Activated CD4-positive, alpha-beta T cell treated with anti-CD3 and anti-CD28 coated beads, Interleukin-2, amount 50 U/mL, for 4 hours (primary cell): ENCODE measurements at places on chromosomes 4 and X.

DNA sequence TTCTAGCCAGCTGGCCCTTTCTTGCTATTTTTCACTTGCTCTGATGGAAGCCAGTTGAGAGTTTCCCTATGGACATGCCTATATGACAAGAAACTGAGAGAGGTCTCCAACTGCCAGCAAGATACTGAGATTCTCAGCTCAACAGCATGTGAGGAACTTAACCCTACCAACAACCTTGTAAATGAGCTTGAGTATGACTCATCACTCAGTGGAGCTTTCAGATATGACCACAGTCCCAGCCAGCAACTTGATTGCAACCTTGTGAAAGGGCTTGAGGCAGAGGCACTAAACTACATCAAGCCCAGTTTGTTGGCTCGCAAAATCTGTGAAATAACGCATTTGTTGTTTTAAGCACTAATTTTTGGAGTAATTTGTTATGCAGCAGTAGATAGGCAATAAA lies 175.8 kb downstream of the COMMD8 start:
- DNase-seq: no peak

GRCh38 chrX:19829814-19830213 lies 57.6 kb downstream of the SH3KBP1 start:
- DNase-seq: no peak

- no peak for DNase-seq
Measured at GRCh38 chr4:144294211-144294610, 153.7 kb upstream of the GYPA start.

DNA sequence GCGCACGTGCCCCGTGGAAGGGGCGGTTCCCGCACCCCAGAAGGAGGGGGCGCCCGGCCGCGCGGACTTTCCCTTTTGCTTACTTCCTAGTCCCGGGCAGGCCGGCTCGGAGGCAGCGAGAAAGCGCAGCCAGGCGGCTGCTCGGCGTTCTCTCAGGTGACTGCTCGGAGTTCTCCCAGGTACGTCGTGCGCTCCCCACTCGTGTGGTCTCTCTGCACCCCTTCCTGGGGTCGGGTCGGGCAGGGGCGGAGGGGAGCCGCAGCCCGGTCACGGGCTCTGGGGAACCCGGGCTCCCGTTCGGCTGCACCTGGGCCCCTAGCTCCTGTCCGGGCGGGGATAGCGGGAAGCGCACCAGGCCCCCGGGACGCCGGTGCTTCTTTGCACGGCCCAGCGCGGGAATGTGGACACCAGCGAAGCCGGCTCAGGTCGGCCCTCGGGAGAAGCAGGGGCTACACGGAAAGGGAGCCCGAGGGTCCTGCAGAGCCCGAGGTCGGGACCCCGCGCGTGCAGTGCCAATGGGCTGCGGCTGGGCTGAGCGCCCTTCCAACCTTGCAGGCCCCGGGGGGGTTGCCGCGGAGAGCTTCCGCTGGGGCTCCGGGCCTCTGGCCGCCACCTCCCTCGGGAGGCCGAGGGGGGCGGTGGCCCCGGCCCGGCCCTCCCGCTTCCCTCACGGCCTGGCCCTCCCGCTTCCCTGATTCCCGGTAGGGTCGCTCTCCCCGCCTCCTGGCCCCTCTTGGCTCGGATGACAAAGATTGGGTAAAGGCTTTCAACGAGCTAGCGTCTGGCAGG lies at the start of gene TLR2:
Gene TLR2, plus strand, starts transcription at position 99 of the 789 bp plus-strand sequence. CDS start 18,628 bp downstream, outside the sequence.
- peak; percentile 67 for DNase-seq

DNA sequence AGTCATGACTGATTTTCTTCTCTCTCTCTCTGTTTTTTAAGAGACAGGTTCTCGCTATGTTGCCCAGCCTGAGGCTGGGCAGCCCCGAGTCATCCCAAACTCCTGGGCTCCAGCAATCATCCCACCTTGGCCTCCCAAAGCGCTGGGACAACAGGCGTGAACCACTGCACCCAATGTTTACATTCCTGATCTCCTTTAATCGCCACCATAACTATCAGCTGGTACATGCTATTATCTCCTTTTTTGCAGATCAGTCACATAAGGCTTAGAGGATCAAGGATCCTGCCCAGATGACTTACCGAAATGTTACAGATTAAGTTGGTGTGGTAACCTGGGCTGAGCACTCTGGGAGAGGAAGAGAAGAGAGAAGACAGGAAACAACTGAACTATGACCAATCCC lies 1.5 kb upstream of the USP46 start:
- no peak for DNase-seq

DNA sequence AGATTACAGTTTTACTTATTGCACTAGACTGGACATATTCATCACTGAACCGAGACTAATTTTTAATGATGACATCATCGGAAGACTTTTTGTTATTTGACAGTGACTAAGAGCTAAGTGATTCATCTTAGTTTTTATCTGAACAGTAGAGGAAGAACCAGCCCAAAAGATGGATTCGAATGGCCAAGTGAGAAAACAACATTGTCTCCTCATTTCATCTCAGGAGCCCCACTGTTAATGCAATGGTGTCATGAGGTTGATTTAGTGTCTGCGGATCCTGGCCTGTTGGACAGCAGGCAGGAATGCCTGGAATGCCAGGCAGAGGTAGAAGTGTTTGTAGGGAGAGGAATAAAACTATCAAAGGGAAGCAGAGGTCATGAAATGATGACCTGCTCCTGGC lies 37.8 kb upstream of the HPF1 start:
- no peak for DNase-seq

DNA sequence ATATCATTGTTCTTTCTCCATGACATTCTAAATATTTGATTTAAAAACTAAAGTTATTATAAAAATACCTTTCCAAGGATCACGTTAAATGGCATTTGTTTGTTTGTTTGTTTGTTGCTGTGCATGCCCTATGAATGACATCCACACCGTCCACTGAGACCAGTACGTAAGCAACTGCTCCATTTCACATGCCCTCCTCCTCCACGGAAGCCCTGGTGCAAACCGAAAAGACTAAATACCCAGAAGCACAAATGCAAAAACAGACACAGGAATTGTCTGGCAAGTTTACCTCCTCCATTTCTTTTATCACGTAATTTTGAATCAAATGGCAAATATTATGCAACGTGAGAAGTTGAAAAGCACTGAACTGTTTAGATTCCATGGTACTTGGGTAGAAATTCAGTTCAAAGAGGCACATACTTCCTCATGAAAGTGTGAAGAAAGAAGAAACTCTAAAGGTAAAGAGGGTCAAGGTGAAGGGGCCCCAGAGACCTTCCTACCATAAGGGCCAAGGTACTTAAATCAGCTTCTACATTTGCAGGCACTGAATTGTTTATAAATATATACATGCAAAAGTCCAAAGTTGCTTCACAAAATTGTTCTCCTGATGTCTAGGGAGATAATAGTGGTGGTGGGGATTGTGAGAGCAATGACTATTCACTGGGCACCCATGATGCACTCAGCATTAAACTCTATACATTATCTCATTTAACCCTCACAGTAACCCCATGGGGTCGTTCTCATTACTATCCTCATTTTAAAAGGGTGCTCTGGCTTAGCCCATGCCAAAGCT lies 23.4 kb downstream of the IRF2 start:
- DNase-seq: no peak

- no peak for DNase-seq
Measured at GRCh38 chr4:130632731-130633604, 1537.0 kb downstream of the C4orf33 start.

GRCh38 chrX:3815896-3816664 lies 102.6 kb upstream of the PRKX start:
- DNase-seq: peak; percentile 5

DNA sequence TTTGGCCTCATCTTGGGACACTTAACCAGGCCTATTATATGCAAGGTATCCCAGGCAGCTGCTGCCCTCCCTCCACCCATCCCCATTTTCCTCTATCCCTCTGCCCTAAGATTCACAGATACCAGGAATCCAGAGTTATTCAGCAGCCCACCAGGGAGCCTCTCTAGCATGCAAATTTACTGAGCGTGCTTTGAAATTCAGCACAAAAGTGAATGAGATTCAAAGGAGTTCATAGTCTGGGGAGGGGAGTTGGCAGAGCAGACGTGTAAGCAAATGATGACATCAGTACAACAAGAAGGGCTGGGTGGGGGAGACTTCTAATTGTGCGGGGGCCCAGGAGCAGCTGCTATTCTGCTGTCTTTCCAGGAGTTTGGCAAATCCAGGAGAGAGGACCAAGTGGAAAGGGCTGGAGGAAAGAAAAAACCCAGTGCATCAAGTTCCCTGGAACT lies 1.7 kb upstream of the MTM1 start:
- no peak for DNase-seq

DNA sequence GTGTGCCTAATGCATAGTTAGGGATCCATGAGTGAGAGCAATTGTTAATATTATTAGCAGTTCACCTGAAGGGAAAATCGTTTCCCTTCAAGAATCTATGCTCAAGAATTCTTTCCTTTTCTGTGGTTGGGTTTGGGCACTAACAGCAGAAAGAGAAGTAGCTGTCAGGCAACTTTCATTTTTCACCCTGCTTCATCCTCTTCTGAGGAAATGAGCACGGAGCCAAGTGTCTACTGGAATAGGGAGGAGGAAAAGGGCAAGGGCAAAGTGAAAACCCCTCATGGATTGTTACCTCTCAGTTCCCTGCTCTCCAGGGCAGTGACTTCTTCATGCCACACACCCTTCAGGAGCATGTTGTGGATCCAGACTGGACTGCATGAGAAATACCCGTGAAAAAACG lies 2.6 kb upstream of the HPGDS start:
- no peak for DNase-seq

- no peak for DNase-seq
Measured at GRCh38 chrX:112877771-112878173, 37.1 kb upstream of the AMOT start.

DNA sequence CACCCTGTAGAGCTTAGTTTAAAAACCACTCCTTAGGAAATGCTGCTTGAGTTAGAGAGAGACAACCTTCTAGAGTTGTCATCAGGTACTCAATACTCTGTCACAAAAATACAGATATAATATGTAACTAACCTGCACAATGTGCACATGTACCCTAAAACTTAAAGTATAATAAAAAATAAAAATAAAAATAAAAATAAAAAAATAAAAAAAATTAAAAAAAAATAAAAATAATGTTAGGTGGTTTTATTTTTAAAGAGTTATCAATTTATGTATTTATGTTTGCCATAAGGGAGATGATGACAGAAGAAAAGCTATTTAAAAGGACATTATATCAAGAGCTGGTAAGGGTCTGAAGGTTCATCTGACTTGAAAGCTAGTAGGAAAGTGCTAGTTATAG lies 397.9 kb downstream of the TMA16 start:
- no peak for DNase-seq

GRCh38 chr4:153579410-153579809 lies 104.7 kb upstream of the TLR2 start:
- no peak for DNase-seq

GRCh38 chrX:37796310-37796709 lies 16.5 kb downstream of the CYBB start:
- DNase-seq: no peak

- DNase-seq: no peak
Measured at GRCh38 chr4:181151856-181152255, 1091.3 kb upstream of the TENM3 start.

- no peak for DNase-seq
Measured at GRCh38 chr4:41043465-41043864, 170.9 kb downstream of the APBB2 start.

- no peak for DNase-seq
Measured at GRCh38 chr4:110107866-110108265, 90.5 kb downstream of the ELOVL6 start.

GRCh38 chr4:174847801-174848427 lies 18.9 kb upstream of the GLRA3 start:
- no peak for DNase-seq

DNA sequence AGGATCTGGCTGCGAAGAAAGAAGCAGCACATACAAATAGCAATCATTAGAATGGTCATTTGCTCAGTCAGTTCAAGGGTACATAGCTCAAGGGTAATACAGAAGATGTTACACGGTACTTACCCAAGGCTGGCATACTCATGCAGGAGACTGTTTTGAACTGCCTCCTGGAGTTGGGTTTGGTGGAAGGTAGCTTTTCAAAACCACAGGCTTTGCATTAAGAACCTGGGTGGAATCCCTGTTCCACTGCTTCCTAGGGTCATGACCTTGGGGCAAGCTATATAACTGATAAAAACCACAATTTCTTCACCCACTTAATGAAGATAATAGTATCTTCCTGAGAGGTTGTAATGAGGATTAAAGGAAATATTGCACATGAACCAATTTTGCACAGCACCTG lies 36.5 kb downstream of the TBC1D9 start:
- no peak for DNase-seq

GRCh38 chrX:9530848-9531274 lies 66.0 kb downstream of the TBL1X start:
- DNase-seq: peak; percentile 25

GRCh38 chrX:65987811-65988210 lies 52.1 kb downstream of the VSIG4 start:
- no peak for DNase-seq

DNA sequence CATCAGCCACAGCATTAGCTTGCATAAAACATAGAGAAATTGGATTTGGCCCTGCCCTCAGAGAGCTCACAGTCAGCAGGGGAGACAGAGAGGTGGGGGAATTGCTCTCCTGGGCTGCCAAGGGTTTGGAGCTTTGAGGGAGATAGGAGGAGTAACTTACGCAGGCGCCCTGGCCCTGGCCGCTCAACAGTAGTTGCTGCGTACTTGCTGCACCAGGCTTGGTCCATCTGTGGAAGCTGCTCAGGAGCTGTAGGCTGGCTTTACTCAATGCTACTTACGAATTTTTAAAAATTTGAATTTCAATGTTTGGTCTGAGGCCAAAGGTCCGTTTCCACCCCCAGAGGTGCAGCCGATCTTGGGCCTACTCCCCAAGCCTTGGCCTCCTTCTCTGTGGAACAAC lies 83.3 kb downstream of the CPZ start:
- DNase-seq: no peak

- DNase-seq: no peak
Measured at GRCh38 chr4:10296730-10297129, 160.5 kb downstream of the ZNF518B start.

DNA sequence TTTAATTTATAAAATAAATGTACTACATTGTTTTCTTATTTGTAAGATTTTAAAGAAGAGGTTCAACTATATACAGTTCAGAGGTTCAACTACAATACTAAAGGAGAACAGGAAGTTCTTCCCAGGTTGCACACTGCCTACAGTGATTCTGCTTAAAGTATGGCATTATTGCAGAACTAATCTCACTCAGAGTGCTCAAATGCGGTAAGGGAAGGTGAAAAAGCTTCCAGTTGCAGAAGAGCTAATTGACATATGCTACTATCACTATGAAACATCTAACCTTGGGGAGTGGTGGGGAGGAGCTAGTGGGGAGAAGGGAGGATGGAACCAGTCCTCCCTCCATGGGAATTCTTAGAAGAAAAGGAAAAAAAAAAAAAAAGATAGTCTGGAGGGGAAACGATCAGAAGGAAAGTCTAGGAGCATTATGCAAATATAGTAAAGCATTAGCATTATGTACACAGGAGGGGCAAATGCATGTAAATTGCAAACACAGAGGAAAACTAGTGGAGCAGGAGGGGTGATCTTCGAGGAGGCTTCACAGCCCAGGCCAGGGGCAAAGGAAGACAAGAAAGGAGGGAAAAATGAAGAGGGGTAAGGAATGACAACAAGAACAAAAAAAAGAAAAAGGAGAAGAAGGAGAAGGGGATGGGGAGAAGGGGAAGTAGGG lies 32.0 kb upstream of the MMAA start:
- DNase-seq: no peak

- no peak for DNase-seq
Measured at GRCh38 chrX:40406330-40406859, 174.4 kb upstream of the ATP6AP2 start.
